ENCODE measurements at places on chromosomes 3 and 15.

DNA sequence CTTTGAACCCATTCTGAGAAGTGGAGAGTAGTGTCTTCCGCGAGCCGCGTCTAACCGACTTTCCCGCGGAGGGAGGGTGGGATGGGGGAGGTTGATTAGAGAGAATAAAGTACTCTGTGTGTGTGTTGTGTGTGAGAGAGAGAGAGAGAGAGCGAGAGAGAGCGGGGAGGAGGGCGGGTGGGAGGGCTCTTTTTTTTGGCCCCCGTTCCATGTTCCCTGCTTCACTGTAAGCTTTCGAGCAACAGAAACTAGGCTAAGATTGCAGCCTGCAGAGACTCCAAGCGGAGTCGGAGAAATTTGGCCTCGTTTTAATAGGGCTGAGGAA is 1.6 kb upstream of the MEIS2 start:
- no peak for DNase-seq

DNA sequence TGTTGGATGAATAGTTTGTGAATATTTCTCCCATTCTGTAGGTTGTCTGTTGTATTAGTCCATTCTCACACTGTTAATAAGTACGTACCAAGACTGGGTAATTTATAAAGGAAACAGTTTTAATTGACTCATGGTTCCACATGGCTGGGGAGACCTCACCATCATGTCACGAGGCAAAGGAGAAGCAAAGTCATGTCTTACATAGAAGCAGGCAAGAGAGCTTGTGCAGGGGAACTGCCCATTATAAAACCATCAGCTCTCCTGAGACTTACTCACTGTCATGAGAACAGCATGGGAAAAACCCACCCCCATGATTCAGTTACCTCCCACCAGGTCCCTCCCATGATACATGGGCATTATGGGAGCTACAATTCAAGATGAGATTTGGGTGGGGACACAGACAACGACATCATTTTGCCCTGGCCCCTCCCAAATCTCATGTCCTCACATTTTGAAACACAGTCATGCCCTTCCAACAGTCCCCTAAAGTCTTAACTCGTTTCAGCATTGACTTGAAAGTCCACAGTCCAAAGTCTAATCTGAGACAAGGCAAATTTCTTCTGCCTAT is 133.2 kb downstream of the LMLN start:
- no peak for DNase-seq

DNA sequence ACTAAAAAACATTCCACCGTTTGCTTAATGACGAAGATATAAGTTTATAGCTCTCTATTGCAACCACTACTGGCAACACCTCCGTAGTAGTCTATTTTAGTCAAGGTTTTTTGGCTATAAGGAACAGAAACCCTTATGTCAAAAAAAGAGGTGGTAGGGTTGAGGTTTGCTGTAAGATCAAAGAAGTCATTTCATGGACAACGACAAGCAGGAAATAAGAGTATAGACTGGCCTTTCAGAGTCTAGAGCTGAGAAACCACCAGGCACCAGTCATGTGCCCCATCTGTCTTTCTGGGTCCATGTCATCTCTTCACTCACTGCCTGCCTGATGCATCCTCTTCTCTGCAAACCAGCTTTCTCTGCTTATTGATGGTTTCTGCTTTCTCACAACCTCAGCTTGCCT is 42.7 kb downstream of the THBS1 start:
- DNase-seq: no peak

GRCh38 chr3:188624828-188625227 is 470.9 kb downstream of the LPP start:
- DNase-seq: no peak

DNA sequence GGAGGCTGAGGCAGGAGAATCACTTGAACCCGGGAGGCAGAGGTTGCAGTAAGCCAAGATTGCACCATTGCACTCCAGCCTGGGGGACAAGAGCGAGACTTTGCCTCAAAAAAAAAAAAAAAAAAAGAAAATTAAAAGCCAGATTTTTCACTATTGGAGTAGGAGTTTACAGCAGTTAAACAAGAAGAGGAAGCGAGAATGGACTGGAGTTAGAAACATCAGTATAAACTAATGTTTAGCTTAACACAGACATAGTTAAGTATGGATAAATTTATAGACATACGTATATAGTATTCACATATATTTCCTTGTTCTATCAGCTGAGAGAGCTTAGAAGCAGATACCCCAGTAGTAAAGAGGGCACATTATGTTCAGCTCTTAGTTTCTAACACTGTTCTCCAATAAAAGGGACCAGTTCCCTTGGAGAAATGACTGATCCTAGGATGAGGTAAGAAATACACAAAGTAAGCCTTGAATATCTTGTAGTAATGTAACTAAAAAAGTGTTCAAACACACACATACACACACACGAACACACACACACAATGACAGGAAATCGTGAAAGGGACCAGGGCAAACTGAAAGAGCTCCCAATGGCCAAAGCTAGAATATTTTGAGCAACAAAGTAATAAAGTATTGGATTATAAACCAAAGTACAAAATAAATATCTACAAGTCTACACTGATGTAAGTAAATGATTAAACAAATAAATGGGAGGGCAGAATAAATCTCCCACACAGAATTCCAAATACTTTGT is 25.1 kb downstream of the PIK3CB start:
- no peak for DNase-seq

- DNase-seq: no peak
Observed at GRCh38 chr3:54935869-54936268, 8.0 kb upstream of the LRTM1 start.

DNA sequence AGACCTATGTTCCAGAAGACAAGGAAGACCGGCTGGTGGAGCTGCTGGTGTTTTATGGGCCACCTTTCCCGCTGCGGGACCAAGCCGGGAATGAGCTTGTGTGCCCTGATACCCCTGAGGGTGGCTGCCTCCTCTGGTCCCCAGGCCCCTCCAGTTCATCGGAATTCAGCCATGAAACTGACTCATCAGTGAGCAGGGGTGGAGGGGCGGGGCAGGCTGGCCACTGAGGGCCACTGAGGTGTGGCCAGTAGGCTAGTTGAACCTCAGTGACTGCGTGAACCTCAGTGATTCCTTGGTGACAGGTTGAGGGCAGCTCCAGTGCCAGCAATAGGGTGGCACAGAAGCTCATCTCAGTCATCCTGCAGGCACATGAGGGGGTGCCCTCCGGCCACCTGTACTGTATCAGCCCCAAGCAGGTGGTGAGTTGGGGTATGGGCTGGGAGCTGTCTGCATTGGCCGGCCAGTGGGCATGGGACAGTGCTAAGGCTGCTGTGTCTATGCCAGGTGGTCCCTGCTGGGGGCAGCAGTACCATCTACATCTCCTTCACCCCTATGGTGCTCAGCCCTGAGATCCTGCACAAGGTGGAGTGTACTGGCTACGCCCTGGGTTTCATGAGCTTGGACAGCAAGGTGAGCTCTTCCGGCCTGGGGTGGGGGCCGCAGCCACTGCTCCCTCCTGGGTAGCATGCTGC is 20.3 kb downstream of the ACAA1 start:
- no peak for DNase-seq

DNA sequence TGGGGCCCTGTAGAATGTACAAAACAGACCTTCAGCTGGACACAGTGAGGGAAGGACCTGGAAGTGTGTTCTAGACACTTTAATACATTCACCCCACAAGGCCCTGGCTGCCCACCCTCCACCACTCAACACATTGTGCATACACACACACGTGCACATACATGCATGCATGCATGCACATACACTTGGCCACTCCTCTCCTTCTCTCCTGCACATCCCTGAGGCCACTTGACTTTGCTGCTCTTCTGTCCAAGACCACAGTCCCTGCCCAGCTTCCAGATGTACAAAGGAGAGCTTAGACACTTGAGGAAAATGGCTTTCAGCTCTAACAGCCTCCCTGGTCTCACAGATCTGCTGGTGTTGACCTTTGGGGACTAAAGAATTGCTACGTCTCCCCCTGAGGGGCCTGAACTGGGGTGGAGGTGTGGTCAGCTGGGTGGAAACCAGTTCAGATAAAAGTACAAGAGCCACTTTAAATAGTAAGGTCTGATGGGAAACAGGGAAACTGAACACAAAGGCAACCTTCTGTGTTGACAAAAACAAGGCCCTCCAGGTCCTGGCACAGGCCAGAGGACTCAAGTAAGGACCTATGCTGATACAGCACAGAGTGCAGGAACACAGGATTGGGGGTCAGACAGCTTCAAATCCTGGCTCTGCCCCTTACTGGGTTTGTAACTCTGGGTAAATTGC is 24.8 kb upstream of the NOX5 start:
- no peak for DNase-seq

Measured in activated CD4-positive, alpha-beta T cell treated with anti-CD3 and anti-CD28 coated beads for 1 hour (primary cell).